Thyroid gland (tissue), 4 donors: ENCODE measurements at places on chromosomes 4 and X.

DNA sequence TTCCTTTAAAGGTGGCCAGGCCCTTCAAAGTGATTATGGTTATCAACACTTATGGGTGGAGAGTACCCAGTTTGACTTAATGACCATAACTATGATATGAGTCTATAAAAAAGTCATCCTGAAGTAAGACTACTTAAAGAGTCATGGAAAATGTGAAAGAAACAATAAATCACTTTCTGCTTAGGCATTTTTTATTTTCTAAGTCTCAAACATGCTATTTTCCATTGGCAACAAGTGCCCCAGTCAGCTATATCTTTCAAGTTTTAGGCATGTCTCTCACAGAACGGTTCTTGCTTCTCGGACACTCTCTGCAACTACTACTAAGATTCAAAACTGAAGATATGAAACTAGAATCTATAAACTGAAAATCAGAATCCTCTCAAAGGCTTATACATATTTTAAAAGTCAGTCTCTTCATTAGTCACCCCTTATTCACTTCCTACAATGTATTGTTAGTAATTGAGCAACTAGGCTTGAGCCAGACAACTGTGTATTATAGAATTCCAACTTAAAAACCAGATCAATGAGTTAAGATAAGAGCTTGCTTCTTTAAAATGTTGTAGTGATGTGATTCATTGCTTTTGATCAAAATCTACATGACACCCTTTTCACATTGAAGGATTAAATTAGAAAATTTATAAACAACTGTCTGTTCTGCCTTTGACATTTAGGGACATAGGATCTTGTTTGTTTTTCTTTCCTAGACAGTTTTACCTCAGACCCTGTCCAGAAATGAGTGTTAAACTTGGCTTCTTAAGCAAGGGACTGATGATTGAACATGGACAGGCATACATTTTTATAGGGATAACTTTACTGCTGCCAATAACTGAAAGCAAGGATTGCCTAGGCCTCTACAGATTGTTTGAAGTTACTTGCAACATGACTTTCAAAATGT is 2.9 kb downstream of the ANTXR2 start:
- no peak for DNase-seq

- no peak for DNase-seq
Observed at GRCh38 chr4:6834867-6835266, 52.3 kb downstream of the KIAA0232 start.

DNA sequence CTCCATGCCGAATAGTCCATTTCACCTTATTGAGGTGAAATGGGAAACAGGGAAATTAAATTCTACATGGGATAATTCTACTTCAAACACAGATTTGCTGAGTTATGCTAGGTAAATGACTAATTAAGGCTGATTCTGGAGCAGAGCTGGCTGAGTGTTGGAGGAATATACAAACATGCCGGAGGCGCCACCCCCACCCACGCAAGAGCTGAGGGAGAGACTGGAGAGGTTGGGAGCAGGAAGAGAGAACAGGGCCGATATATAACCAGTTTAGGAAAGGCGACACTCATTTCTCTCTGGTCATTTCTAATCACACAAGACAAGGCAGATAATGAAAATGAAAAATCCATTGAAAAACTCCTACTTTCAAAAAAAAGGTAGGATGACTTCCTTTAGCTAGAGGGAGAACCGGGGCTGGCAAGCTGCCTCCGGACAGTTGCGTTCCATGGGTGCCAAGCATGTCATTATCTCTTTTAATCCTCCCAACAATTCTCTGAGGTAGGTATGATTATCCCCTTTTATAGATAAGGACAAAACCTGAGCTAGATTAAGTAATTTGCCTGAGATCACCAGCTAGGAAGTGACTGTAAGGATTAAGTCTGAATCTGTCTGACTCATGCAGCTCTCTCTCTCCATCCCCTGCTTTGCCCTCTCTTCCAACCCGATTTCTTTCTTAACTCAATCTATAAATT is 27.6 kb upstream of the CFAP299 start:
- peak; percentile 15 for DNase-seq

- DNase-seq = no peak
Observed at GRCh38 chr4:4849106-4849505, 10.4 kb upstream of the MSX1 start.

DNA sequence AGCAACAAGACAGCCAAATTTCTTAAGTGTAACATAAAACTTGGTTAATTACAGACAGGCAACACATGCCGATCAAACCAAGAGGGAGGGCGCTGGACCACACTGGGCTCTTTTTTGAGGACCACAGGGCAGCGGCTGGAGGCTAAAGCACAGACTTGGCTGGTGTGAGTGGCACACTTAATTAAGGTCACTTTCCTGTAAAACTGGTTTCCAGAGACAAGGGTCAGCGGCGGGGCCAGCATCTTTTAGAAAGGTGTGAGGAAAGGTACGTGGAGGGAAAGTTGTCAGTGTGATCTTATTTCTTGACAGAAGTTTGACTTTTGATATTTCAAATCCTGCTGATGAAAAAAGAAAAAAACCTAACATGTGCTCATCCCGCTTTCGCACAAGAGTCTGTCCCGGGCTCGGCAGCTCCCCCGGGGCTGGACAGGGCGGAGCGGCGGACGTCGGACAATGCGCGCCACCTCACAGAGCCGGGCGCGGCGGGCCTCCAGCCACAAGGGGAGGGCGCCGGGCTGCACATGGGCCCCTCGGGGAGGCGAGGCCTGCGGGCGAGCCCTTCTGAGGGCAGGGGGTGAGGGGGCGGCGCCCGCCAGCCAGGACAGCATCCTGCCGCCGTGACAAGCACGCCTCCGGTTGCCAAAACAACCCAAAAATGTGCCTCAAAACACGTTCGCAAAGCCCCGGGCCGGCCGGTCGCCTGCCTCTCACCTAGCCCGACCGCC is 660 bp upstream of the HSPA4L start:
- DNase-seq = peak; percentile 53

DNA sequence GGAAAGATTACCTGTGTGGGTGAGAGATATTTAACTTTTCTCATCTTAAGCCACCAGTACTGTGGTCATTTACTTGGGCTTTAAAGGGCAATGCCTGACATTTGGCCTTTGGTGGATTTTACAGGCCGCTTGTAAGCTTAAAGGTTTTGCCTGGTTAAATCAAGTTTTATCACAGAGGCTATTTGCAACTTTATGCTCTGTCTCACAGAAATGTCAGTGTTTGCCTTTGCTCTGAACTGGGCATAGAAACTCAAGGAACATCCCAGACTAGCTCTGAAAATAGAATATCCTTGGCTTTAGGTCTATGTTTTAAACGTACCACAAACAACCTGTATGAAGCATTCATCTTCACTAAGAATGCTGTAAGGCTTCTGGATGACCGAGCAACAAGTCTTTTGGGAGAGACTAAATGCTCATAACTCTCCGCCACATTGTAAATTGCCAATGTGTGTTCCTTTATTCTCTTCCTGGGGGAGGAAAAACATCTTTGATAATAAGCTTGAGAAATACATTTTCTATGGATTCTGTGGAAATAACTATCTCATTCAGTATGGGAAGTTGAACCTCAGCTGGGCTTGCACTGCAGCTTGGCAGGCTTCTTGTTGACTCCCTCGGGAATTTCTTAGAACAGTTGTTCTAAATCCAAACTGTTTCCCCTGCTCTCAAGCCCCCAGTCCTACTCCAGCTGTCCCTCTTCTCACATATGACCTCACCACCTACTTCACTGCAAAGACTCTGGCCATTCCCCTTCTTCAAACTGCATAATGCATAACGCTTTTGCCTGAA is 105.8 kb upstream of the WDR44 start:
- DNase-seq = no peak

DNA sequence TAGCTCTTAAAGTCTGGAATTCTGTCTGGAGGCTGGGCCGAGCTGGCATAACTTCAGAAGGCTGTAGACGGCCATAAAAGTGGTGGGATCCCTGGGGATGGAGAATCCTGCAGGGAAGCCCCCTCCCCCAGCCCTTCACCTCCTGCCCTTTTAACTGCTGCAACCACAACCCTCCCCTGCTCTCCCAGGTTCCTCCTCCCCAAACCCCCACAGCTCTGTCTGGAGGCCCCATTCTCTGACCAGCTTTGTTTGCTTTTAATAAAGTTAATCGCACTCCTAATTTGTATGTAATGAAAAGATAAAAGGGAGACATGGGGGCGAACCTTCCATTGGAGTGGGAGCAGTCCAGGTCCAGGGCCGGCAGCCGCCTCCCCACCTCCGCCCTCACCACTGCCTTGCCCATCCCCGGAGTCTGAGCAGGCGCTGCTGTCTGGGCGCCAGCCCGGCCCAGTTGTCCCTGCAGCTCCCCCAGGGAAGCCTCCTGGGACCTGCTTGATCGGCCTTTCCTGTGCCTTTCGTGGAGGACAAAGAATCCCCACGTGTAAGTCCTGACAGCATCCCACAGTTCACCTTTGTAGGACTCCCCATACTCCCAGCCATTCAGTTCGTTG is 84.3 kb downstream of the PJA1 start:
- no peak for DNase-seq

- DNase-seq = no peak
Observed at GRCh38 chr4:104868533-104868932, 278.1 kb upstream of the TET2 start.

DNA sequence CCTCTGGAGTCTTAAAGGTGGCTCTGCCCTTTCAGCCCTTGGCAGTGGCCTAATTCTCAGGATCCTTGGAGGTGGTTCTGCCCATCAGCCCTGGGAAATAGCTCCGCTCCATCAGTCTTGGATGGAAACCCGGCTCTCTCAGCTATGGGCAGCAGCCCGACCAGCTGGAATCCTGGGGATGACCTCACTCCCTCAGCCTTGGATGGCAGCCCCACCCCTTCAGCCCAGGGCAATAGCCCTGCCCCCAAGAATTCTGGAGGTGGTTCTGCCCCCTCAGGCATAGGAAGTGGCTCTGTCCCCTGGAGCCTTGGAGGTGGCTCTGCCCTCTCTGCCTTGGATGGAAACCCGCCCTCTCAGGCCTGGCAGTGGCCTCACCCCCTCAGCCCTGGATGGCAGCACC is 127.7 kb downstream of the RBMX2 start:
- no peak for DNase-seq

GRCh38 chr4:150104404-150105027 is 26.3 kb downstream of the DCLK2 start:
- no peak for DNase-seq

- DNase-seq = no peak
Observed at GRCh38 chr4:101141230-101141629, 206.1 kb downstream of the PPP3CA start.

DNA sequence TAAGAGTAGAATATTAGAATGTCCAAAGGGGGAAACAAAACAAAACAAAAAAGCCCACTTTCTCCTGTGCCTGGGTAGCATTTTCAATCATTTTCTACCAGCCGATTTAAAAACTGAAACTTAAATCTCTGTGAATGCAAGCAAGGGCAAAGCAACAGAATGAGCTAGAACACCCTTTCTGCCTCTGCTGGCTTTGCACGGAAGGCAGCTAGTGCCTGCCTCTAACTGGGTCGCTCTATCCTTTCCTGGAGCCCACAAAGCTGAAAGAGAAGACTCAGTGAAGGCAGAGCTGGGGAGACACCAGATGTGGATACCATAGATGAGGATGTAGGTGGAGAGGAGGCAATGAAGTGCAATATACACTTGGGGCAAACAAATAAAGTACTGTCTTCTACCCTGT is 248.9 kb upstream of the TTC29 start:
- DNase-seq = no peak
